ENCODE measurements at places on chromosomes 3 and 15.

DNA sequence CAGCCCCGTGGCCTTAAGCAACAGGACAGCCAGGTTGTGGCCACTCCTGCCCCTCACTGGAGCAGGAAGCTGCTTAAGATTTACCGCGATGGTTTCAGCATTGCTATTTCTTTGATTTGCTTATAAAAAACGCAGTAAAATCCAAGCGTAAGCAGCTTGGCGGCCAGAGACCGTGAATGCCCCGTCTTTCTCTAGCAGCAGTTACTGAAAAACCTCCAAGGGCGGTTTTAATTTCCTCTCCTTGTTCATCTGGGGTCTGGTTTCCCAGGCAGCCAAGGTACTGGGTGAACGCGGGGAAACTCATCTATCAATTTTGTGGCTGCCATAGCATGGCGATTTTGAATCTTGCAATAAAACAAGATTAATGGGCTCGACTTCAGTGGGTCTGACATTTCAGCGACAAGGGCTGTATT is 130.3 kb downstream of the MINAR1 start:
- no peak for DNase-seq

GRCh38 chr3:160081958-160082533 is 93.4 kb downstream of the IL12A start:
- no peak for DNase-seq

DNA sequence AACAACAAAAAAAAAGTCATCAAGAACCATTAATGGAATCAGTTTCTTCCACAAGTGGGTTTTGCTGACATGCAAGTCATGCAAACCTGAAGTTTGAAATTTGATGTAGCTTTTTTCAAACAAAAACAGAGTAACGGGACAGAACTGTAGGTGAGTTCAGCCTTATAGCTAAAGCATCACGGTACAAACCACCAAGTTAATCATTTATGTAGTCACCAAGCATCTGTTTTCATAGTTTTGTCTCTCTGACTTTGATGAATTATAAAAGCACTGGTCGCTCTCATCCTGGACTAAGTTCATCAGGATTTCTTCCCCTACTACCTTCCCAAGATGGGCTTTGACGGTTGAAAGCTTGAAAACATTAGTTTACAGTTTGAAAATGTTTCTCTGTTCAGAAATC is 117.0 kb upstream of the SAMMSON start:
- no peak for DNase-seq

DNA sequence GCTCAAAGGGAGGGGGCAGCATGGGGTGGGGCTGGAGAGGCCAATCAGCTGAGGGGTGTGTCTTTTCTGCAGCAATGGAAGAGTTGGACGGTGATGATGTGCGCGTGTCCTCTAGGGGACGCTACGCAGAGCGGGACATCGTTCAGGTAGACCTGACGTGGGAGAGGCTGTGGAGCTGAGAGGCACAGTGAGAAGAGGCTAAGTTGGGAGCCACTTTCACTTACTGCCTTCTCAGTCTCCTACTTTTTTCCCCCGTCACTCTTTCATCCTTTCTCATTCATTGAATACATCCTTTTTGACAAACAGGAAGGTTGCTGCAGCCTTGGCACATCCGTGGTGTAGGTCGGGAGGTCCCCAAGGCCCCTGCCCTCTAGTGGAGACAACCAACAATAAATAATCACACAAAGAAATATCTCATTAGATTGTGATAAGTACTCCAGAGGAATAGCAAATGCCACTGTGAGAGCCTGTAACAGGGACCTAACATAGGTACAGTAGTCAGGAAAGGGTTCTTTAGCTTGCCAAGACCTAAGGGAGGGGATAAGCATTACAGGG is 4.4 kb upstream of the BRPF1 start:
- DNase-seq: peak; percentile 65

Data from CD4-positive, alpha-beta T cell treated with Interleukin-1 beta for 1 hour (primary cell).